ENCODE measurements at places on chromosomes 1 and 21. TPM values are rescaled to one million over a fixed set of nuclear protein-coding genes. Genes with fewer than 3 reads are reported as not detected.

THEM5 gene
- not detected for total RNA-seq

SNIP1 gene
- 21.4 TPM for total RNA-seq

IFI44L gene
- 0.59 TPM for total RNA-seq

DNA sequence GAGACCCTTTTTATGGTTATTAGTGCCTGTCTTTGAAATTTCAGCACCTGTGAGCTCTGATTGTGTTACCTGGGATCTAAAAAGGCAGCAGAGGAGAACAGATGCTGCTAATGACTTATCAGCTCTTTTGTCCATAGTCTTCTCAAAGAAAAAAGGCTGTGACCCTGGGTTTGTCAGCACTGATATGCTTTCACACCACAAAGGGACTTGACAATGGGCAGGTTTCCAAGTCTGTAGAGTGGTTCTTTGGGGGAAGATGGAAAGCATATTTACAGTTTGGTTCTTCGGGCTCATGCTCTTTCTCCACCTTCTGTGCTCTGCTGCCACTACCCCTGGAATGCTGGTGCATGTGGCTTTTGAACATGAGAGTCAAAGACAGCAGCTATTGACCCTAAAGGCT is 32.0 kb downstream of the DNAJC6 start:
- no peak for DNase-seq
- no peak overlapping the region for H3K4me3 ChIP-seq
- H3K36me3 ChIP-seq, result no peaks in the 10 kb centered on the region
- H3K27ac ChIP-seq, result no peak overlapping the region
- H3K4me1 ChIP-seq, result no peaks in the 10 kb centered on the region

DNA sequence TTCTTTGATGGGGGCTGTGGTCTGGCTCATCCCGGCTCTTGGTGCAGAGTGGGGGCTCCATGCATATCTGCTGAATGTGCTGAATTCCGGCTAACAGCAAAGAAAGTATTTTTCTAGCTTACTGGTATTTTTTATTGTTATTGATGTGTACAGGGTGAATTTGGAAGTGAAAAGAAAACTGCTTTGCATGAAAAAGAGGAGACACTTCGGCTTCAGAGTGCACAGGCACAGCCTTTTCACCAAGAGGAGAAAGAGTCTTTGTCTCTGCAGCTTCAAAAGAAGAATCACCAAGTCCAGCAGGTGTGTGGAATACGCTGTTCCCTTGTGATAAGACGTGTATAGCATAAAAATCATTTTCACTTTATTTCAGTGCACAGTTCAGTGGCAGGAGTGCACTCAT is 57.6 kb downstream of the PCNT start:
- H3K27me3 ChIP-seq, result peaks cover 9% of the 10 kb centered on the region
- peak overlapping the region; percentile 46 for H3K27ac ChIP-seq
- peak overlapping the region; percentile 71 for H3K4me3 ChIP-seq

DNA sequence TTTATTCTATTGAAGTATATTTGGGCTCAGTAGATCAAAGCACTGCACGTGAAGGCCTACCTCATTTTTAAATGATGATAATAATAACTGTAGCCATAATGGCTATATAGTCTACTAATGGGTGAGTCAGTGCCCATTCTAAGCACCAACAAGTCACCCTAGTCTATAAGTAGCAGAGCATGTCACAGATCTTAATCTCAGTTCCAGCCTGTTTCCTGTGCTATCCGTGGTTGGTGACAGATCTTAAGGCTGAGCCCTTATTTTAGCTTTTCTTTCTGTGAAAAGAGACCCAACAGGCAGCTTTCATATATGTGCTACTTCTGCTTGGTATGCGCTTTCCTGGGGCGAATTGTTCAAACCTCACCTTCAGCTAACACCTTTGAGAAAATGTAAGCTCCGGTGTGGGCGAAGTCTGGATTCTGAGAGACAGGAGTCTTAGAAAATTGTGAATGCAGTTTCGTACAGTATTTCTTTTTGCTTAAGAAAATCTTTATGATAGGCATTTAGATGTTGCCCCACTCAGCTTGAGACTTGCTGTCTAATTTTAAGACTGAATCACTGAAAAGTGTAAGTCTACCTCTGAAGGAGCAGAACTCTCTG is 59.6 kb downstream of the FMN2 start:
- H3K27me3 ChIP-seq, result peaks cover 1% of the 10 kb centered on the region
- DNase-seq, result no peak
- H3K27ac ChIP-seq, result no peak overlapping the region
